ENCODE measurements at places on chromosomes 11 and 22.

DNA sequence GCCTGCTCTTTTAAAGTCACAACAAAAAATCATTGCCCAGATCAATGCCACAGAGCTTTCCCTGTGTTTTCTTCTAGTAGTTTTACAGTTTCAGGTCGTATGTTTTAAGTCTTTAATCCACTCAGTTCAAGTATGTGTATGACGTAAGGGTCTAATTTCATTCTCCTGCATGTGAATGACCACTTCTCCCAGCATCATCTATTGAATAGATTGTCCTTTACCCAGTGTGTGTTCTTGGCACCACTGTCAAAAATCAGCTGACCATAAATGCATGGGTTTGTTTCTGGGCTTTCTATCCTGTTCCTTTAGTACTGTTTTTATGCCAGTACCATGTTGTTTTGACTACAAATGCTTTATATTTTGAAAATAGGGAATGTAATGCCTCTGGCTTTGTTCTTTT lies 28.1 kb downstream of the INTS4 start:
- no peak for DNase-seq

GRCh38 chr22:36853407-36854099 lies 7.3 kb upstream of the NCF4 start:
- DNase-seq: peak; percentile 41

GRCh38 chr11:86761978-86762377 lies 38.4 kb upstream of the PRSS23 start:
- DNase-seq: no peak

DNA sequence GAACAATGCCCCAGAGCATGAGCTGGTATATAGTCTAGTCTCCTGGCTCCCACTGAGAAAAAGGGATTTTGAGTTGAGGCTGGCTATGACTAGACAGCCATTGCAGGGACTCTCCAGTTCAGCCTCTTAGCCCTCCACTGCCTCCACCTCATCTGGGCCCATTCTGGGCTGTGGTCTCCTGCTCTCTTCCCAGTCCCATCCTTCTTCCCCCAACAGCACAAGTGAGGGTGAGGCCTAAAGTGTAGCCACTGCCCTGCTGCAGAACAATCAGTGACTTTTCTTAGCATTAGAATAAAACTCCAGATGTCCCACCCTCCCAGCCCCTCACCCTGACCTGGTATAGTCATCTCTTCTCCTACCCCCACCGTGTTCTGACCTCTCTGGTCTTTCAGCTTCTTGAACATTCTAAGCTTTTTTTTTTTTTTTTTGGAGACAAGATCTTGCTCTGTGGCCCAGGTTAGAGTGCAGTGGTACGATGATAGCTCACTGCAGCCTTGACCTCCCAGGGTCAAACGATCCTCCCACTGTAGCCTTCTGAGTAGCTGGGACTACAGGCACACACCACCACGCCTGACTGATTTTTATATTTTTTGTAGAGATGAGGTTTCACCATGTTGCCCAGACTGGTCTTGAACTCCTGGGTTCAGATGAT lies 4.3 kb downstream of the MED15 start:
- DNase-seq: no peak

- DNase-seq: no peak
Observed at GRCh38 chr11:121385688-121386087, 66.4 kb upstream of the SORL1 start.

DNA sequence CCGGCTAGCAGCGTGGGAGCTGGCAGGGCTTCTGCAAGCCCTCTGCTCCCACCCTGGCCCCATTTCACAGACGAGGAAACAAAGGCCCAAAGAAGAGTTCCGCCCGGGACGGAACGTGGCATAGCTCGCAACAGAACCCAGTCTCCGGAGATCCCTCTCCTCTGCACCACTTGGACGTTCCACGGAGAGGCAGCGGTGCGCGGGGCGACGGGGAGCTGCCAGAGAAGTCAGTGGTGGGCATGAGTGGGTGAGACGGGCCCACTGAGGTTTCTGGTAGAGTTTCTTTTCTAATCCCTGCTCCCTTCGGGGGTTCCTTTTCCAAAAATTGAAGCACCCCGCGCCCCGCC lies 554 bp upstream of the NECTIN1 start:
- DNase-seq: no peak

DNA sequence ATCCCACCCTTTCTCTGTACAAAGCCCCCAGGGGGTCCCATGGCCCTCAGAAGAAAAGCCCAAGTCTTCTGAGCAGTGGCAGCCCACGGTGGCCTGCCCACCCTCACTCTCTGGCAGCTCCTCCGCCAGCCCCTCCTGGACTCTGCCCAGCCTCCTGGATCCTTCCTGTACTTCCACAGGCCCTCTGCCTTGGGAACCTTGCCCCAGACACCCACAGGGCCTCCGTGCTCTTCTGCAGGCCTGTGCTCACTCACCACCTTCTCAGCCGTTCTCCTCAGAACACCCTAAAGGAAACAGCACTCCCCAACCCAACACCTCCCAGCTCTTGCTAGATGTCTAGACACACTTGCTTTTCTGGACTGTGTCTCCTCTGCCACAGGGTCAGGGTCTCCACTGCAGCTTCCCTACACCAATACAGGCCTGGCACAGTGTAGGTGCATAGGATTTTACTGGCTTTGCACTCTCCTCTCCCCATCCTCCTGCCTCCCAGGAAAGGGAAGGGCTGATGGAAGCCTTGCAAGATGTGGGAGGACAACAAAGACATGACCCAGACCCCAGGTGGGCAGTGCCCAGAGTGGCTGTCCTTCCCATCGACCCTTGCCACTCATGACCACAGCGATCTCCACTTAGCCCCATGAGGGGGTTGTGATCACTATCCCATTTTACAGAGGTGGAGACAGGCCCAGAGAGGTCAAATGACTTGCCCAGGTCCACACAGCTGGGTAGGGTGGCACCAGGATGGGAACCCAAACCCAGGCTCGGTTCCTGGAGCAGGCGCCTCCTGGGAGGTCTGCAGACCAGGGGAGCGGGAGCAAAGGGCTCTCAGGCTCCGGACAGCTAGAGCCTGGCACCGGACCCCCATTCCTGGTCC lies 2.0 kb downstream of the SCARF2 start:
- no peak for DNase-seq

DNA sequence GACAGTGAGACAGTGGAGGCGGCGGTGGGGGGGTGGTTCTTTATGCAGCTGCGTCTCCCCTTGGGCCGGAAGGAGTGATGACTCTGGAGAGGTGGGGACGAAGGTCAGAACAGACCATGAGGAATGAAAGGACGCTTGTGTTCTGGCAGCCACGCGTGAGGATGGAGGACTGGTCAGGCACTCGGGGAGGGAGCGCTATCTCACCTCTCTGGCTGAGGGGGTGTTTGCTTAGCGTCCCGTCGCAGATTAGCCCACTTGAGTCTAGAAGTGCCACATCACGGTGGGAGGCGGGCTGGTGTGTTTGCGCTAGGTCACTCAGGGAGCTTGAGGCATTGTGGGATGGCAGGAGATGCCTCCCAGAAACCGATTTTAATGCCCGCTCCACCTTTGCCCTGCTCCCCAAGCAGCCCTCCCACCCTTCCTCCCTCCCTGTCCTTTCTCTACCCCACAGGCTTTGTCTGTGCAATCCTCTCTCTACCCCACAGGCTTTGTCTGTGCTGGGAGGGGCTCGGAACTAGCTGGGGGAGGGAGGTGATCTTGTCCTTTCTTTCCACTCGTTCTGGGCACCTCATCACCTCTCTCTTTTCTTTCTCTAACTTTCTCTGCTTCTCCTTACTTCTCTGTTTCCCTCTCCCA lies 97.8 kb downstream of the PKNOX2 start:
- no peak for DNase-seq

- no peak for DNase-seq
Observed at GRCh38 chr11:131375421-131375820, 5.0 kb downstream of the NTM start.

- DNase-seq: no peak
Observed at GRCh38 chr11:10261821-10262220, 32.2 kb downstream of the SBF2 start.

GRCh38 chr11:131481303-131481702 lies 110.9 kb downstream of the NTM start:
- no peak for DNase-seq

- no peak for DNase-seq
Observed at GRCh38 chr11:116557282-116557681, 215.5 kb downstream of the BUD13 start.

DNA sequence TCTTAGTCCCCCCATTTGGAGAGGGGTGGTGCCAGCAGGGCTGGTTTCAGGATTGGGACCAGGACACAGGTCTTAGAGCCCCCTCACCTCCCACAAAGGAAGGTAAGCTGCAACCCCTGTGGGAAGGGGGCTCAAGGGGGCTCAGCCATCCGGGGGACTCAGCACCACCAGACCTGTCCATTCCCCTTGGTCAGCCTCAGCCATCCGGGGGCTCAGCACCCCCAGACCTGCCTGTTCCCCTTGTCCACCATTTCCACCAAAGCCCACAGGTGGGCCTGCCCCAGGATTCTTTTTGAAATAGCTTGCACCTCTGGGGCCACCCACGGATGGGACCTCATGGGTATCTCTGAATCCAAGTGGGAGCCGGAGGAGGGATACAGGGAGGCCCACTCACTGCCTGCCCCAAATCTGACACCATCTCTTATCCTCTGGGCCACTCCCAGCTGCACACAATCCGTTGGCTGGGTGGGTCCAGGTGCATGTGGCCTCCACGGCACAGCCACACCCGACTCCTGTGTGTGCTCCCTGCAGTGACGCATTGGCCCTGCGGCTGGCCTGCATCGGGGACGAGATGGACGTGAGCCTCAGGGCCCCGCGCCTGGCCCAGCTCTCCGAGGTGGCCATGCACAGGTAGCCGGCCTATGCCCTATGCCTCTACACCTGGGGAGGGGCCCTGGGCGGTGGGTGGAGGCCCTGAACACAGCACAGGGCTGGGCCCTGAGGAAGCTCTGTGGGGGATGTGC lies 15.9 kb downstream of the MCAT start:
- DNase-seq: no peak

- DNase-seq: no peak
Observed at GRCh38 chr22:25695146-25695545, 46.8 kb upstream of the MYO18B start.

- DNase-seq: no peak
Observed at GRCh38 chr11:44033411-44033850, 14.3 kb upstream of the ACCSL start.

DNA sequence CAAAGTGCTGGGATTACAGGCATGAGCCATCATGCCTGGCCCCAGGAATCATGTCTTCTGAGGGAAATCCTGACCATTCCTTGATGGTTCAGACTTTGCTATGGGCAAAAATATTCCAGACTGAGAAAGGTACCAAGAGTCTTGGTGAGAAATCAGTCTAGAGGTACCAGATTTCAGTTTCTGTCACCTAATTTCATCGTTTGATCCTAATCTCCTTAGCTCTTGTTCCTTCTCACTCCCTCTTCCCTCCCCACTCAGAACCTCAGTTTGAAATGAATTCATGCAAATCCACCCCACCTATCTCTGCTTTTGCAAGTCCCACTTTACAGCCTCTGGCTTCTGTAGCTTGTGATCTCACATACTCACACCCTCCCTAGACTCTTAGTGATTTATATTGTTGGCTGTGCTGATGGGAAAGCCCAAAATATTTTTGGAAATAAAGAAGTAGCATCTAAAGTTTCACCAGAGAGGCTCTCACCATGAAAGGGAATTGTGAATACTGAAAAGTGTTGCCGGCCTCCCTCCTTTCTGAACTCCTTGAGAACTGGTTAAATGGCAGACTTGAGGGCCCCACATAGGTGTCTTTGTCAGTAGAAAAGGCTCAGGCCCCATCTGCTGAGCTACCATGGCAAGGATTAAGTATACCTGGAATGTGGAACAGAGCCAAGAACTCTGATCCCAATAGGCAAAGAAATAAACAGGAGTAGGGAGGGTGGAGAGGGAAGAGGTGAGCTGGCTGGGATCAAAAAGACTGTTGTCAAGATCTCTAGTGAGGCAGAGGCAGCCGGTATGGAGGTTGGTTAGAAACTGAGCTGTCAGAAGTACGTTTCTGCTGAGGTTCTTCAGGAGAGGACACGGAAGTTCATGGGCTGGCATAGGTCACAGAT lies 190.5 kb upstream of the MTMR2 start:
- DNase-seq: no peak

GRCh38 chr22:46362203-46362933 lies 26.9 kb downstream of the TRMU start:
- DNase-seq: no peak

DNA sequence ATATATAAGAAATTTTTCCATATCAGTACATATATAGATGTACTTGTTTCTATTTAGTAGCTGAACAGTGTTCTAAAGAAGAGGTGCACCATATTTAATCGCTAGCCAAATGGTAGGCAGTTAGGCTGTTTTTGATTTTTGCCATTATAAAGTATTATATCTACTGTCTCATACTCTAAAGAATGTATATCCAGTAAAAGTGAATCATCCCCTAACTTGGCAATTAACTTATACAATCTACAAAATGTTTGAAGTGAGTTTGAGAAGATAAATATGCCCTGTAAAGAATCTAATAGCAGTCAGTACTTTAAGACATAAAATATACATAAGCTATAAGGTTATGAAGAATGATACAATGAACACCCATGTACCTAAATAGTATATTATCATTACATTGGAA lies 291.5 kb downstream of the SWAP70 start:
- no peak for DNase-seq

GRCh38 chr11:75428281-75428724 lies 4.7 kb downstream of the KLHL35 start:
- no peak for DNase-seq

DNA sequence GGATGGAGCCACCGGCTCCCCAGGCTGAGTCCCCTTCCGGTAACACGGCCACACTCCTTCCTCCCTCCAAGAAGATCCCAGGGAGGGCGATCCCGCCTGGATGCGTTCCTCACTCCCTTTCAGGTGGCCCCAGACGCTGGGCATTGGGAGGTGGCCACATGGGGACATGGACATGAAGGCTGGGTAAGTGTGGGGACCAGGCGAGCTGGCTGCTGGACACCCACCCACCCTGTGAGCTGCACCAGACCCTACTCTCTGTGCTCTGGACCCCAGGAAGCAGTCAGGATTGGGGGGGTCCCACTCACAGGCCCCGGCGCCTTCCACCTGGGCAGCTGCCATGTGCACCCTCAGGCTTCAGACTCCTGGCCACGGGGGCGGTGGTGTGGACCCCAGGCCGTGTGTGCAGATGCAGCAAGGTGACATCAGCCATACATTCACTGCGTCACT lies 932.8 kb downstream of the BRD1 start:
- DNase-seq: no peak

DNA sequence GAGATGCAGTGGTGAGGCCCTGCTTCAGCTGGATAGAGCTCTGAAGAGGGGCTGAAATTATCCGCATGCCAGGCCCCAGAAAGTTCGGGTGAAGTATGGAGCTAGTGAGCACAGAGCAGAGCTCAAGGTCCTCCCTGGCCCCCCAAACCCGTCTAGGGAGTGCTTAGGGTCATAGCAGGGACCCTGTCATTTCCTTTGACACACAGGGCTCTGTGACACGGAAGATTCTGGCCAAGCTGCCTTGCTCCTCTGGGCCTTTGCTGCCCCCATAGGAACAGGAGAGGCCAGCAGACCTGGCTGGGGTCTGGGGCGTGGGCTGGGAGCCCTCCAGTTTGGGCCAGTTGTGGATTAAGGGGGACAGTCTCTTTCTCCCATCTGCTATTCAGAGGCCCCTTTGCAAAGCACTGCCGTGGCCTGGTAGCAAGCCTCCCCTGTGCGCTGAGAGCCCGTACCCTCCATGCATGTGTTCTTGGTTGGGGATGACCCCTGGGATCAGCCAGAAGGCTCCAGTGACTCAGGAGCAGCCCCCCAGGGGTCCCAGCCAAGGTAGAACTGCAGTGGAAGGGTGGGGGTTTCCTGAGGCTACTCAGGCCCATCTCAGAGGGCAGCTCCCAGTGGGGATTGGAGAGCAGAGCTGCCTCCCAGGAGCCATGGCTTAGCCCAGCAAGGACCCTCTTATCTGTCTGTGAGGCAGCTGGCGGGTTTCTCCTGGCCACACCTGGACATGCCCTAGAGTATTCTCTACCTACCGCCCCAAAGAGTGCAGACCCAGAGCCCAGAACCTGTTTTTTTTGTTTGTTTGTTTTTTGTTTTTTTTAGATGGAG lies 42.3 kb downstream of the RNF141 start:
- DNase-seq: no peak

Data from iPS DF 6.9 (cell line).